ENCODE measurements at places on chromosomes 7 and 10. TPM values are rescaled to one million over a fixed set of nuclear protein-coding genes. Genes with fewer than 3 reads are reported as not detected.

GRM3 gene
- total RNA-seq: not detected

CLDN3 gene
- not detected for total RNA-seq

GHITM gene
- total RNA-seq: 87.9 TPM

ABCF2 gene
- 25.3 TPM for total RNA-seq

IRF5 gene
- total RNA-seq: 15.0 TPM

AKR1D1 gene
- not detected for total RNA-seq

JAKMIP3 gene
- 0.49 TPM for total RNA-seq

TMEM236 gene
- total RNA-seq: not detected

ITGB8 gene
- 62.6 TPM for total RNA-seq

PTF1A gene
- not detected for total RNA-seq

HOXA4 gene
- 0.98 TPM for total RNA-seq

GRCh38 chr10:16646181-16647059 lies 124.7 kb upstream of the C1QL3 start:
- H3K4me3 ChIP-seq: no peak overlapping the region
- no peak overlapping the region for H3K27ac ChIP-seq

GRCh38 chr10:48306870-48307710 lies 613 bp downstream of the MAPK8 start:
- no peaks in the 10 kb centered on the region for H3K27me3 ChIP-seq
- no peaks in the 10 kb centered on the region for H3K36me3 ChIP-seq
- peaks cover 29% of the 10 kb centered on the region for H3K4me1 ChIP-seq

DNA sequence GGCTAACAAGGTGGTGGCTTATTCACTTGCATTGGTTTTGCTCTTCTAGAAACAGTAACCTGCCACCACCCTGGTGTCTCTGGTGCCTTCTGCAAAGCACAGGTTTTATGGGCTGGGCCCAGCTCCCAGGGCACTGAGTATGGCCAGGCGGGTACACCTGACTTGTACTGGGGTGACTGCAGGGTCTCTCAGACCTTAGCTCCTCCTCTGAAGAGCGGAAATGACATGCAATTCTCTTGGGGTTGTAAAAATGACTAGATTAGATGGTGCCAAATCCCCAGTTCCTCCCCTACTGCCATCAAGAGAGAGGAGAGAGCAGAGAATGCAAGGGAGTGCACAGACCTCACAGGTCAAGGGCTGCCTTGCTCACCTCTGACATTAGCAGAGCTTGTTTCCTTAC lies 14.7 kb downstream of the ESYT2 start:
- no peak overlapping the region for H3K4me3 ChIP-seq
- no peaks in the 10 kb centered on the region for H3K36me3 ChIP-seq

DNA sequence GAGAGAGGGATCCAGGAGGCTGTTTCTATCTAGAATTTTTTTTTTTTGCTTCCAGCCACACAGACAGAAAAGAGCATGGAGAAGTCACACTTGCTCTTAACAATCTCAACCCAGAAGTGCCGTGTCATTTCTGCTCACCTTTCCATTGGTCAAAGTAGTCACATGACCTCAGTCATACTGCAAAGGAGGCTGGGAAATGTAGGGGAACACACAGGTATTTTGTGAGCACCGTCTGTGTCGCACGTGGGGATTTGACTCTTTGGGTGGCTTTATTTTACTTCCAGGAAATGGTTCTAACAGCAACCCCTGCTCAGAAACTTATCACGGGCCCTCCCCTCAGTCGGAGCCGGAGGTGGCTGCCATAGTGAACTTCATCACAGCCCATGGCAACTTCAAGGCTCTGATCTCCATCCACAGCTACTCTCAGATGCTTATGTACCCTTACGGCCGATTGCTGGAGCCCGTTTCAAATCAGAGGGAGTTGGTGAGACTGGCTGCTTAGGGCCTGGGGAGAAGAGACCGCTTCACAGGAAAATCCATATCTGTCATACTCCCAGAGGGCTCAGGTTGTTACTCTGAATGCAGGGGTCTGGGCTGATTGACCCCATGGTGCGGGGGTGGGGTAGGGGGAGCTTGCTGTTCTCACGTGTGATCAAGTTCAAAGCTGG lies 13.1 kb upstream of the CPA1 start:
- no peaks in the 10 kb centered on the region for H3K36me3 ChIP-seq
- no peaks in the 10 kb centered on the region for H3K27me3 ChIP-seq
- H3K4me1 ChIP-seq: peaks cover 33% of the 10 kb centered on the region
- no peak overlapping the region for H3K27ac ChIP-seq
- no peak overlapping the region for H3K4me3 ChIP-seq

- no peak overlapping the region for H3K27ac ChIP-seq
- H3K4me1 ChIP-seq: no peaks in the 10 kb centered on the region
- H3K36me3 ChIP-seq: no peaks in the 10 kb centered on the region
- no peak overlapping the region for H3K4me3 ChIP-seq
- H3K27me3 ChIP-seq: no peaks in the 10 kb centered on the region
- no peak for DNase-seq
Measured at GRCh38 chr7:38374507-38374906, 101.1 kb upstream of the TARP start.

GRCh38 chr7:54987772-54988171 lies 31.0 kb upstream of the EGFR start:
- no peak for DNase-seq
- H3K27ac ChIP-seq: no peak overlapping the region
- no peak overlapping the region for H3K4me3 ChIP-seq
- no peaks in the 10 kb centered on the region for H3K36me3 ChIP-seq
- no peaks in the 10 kb centered on the region for H3K4me1 ChIP-seq
- no peaks in the 10 kb centered on the region for H3K27me3 ChIP-seq

- no peaks in the 10 kb centered on the region for H3K27me3 ChIP-seq
- H3K4me3 ChIP-seq: no peak overlapping the region
- DNase-seq: no peak
- H3K36me3 ChIP-seq: no peaks in the 10 kb centered on the region
Measured at GRCh38 chr7:69864274-69864673, 266.0 kb downstream of the AUTS2 start.

DNA sequence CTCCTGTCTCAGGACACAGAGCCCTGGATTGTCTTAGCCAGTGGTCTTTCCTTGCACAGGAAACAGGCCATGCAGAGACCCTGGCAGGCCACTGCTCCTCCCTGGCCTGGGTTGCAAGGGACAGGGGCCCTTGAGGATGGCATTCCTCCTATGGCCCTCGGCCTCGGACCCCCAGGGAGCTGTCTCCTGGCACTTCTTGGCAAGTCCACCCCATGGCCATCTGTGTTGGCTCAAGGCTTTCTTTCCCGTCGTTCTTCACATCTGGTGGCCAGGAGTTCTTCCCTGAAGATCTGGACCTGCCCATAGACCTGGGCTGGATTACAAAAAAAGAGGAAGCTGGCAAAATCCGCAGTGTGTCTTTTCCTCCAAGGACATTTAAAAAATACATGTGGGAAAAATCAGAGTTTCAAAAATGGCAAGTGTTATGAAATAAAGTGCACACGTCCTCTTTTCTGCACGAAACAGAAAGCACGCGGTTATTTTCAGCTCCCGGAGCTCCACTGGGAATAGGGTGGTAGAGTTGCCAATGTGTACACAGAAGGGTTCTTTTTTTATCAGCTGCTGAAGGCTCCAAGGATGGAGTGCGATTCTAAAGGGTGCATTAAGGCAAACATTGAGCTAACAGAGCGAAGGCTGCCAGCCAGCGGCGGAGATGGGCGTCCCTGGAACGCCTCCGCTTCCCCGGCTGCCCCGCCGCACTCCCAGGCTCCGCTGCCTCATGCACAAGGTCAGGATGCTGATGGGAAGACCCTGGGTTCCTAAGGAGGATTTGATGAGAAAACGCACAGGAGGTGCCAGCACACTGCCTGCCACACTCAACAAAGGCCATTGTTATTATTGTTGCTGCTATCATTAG lies 62.8 kb upstream of the FAM20C start:
- no peaks in the 10 kb centered on the region for H3K36me3 ChIP-seq
- peak overlapping the region; percentile 9 for H3K4me3 ChIP-seq
- no peaks in the 10 kb centered on the region for H3K4me1 ChIP-seq

Data from vagina (tissue), 2 donors.